Stimulated activated CD4-positive, alpha-beta T cell treated with anti-CD3 and anti-CD28 coated beads, Interleukin-1b, Interleukin-23, amount 100 ng/mL, for 1 hour (primary cell): ENCODE measurements at places on chromosomes 2 and 18.

GRCh38 chr18:30852541-30852940 is 190.0 kb downstream of the DSC3 start:
- no peak for DNase-seq

DNA sequence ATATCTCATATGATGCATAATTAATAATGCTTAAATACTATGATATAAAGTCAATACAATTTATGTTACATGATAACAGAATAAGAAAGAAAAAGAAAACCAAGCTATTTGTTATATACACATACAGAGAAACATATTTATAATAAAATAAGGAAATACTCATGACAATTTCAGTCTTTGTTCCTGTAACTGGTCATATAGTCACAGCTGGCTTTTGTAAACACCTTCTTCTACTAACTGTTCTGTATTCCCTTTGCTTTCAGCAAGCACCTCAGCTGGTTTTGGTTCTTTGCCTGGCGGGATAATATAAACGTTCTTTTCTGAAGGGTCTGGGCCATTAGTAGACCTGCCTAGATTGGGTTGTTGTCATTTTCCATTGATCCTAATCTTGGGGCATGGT is 158.5 kb downstream of the COPS8 start:
- DNase-seq = no peak

DNA sequence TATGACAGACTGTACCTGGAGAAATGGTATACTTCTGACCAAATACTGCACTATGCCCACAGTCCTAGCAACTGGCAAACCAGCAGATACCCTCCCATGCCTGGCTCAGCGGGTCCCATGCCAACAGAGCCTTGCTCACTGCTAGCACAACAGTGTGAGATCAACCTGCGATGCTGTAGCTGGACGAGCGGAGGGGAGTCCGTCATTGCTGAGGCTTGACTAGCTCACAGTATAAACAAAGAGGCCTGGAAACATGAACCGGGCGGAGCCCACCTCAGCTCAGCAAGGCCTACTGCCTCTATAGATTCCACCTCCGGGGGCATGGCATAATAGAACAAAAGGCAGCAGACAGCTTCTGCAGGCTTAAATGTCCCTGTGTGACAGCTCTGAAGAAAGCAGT is 93.2 kb upstream of the CAB39 start:
- no peak for DNase-seq

- no peak for DNase-seq
Measured at GRCh38 chr2:230668939-230669303, 43.7 kb upstream of the CAB39 start.

DNA sequence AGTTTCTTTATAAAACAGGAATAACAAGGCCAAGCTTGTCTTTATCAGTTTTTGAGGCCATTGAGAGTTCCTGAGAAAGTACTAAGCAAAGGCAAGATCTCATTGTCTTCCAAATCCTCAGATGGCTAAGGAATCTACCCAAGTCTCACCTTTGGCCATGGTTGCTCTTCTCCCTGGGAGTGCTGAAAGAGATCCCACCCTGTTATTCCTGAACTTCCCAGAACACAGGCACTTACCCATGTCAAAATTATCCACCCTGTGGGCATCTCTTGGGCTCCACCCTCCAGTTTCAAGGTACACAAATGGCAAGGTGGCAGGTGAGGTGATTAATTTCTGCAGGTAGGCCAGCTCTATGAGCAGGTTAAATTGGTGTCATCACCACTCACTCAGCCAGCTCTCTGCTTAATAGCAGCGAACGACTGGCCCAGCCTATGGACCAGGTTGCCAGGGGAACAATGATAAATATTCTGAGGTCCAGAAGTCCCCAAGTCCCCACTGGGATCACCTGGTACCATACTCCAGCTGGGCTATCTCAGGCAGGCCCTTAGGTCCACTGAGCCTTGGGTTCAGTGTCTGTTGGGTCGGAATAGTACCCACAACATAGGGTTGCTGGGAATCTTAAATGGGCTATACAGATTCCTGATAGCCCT is 2.3 kb upstream of the SPRED2 start:
- DNase-seq = no peak

DNA sequence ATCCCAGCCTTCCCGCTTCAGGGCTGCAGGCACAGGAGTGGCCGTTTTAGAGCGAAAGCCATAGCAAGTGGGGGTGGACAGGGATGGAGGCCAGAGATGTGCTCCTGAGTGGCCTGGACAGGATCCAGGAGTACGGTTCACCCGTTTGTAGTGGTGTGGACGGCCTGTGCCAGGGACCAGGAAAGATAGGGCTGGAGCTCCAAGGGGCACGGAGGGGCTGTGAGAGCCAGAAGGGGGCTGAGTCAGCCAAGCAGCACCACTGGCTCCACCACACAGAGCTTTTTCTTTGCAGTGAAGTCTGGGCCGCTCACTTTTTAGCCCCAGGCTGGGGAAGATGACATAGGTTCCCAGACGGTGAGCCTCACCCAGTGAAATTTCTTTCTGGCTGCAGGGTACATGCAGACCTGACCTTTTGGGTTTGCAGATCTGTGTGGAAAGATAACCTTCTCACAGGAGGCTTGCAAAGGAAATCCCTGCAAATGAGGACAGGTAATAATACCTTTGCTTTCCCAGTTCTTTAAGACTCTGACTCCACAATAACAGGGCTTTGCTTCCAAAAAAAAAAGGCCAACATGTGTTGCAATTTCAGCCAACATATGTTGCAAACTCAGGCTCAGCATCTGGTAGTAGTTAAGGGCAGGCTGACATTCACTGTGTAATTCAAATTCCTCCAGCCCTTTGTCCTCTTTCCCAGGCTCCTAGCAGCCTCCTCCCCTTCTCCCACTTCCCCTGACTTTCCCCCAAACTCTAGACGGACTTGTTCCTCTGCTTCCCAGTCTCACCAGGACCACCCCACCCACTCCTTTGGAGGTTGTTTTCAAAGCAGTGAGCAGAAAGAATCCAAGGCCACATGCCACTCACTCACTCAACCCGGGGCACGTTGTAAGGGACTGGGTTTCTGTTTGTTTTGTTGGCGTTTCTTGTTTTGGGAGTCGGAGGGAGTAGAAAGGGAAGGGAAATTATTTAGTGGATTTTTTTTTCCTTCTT is 20.3 kb upstream of the LAPTM4A start:
- DNase-seq = no peak

DNA sequence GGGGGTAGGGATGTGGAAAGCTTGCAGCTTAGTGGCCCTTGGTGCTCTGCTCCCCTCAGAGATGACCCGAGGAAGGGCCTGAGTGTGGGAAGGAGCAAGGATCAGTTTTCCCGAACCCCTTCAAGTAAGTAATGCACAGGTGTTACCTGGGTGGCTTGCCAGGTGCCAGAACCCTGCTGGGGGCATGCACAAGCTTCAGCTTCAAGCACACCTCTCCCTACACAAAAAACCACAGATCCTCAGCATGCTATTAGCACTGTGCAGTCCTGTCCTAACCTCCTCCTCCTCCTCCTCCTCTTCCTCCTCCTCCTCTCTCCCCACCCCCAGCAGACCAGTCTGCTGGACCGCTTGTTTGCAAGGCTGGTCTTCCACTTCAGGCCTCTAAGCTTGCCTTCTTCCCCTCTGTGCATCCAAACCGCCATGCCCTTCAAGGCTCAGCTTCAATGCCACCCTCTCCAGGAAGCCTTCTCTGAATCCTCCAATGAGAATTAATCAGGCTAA is 114.8 kb downstream of the ACAA2 start:
- no peak for DNase-seq

GRCh38 chr2:181404472-181404871 is 52.7 kb upstream of the ITGA4 start:
- DNase-seq = no peak
